ENCODE measurements at places on chromosomes 1 and 21.

DNA sequence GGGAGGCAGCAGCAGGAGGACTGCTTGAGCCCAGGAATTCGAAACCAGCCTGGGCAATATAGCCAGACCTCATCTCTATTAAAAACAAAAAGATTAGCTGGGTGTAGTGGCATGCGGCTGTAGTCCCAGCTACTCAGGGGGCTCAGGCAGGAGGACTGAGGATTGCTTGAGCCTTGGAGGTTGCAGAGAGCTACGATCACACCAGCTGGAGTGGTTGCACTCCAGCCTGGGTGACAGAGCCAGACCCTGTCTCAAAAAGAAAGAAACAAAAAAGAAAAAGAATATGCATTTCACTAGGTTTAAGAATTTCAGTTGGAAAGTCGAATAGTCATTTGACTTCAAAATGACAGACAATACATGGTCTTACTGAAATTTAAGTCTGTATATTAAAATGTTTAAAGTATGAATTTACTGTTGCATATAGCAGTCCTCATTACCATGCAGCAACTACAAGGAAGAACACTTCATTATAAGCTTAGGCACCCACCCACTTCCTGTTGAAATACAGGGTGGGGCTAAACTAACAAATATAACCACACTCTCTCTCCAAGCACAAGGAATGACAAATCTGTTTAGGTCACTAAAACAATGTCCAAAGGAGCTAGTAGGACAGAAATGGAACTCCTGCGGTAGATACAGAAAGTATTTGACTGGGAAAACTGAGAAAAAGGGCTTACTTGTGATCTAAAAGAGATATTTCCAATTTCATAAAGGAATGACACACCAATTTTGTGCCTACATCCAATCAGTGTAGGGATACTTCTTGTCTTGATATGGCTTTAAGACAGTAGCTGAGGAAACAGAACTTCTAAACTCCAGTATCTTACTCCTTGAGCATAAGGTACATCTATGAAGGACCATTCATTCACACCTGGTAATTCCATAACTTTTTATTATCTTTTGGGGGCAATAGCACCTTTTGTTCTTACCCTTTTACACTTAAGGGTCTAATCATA, 44.1 kb downstream of the GPR3 start:
- peak; percentile 63 for DNase-seq

- no peak for DNase-seq
Observed at GRCh38 chr1:153368495-153368894, 6.9 kb downstream of the S100A12 start.

DNA sequence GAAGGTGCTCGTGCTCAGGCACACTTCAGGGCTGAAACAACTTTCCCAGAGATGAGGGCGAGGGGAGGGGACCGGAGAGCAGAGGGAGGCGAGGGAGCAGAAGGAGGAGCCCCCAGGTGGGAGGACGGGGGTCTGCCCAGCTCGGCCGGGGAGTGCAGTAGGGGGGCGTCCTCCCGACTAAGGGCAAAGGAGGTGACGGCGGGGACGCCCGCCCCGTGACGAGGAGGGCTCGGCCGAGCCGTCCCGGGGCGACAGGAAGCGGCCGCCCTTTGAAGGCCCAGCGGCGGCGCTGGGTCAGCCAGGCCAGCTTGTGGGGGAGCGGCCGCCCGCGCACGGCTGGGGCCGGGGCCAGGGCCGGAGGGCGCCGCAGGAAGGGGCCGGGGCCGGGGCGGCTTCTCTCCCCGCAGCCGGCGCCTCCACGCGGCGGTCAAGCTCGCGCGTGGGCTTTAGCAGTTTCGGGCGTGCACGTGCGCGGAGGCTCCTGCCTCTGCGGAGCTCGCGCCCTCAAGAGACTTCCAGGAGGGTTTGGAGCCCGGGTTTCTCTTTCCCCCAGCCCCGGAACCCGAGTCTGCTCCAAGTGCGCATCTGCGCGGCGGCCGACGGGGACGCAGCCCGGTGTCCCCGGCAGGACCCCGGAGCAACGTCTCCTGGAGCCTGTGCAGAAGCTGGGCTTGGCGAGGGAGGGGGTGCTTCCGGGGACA, 100.8 kb upstream of the SLC45A1 start:
- no peak for DNase-seq

DNA sequence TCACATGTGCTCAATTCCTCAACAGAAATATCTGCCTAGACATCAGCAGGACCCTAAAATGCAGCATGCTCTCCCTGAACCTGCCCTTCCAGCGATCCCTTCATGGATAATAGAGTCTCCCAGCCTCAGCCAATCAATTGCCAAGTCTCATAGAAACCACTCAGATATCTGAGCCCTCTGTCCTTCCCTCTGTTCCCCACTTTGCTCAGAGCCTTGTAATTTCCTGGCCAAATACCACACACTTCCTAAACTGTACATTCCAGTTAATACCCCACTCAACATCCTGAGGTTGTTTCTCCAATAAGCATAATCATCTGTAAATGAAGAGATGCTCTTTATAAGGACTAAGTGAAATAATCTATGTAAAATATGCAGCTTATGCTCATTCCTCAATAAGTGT, 59.3 kb upstream of the PTGFRN start:
- DNase-seq = peak; percentile 13

- no peak for DNase-seq
Observed at GRCh38 chr1:143720087-143721023, 251.4 kb downstream of the FAM72C start.

GRCh38 chr1:151336556-151336955, 9.3 kb upstream of the PI4KB start:
- peak; percentile 16 for DNase-seq

- no peak for DNase-seq
Observed at GRCh38 chr1:226491093-226491850, 57.3 kb upstream of the STUM start.

DNA sequence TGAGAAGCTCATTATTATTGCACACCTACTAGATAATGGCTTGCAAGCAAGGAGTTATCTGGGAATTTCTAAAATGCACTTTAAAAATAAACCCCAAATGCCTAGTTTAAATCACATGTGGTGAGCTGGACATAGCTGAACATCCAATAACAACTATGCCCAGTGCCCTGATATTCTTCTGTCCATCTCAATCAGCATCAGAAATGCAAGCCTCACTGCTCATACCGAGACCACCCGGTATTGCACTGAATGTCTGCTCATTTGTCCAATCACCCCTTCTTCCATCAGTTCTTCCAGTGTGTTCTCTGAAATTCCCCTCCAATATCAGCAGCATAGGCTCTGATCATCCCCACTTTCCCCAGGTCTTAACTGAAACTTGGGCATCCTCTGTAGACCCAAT, 383.8 kb downstream of the DSCAM start:
- DNase-seq = no peak

- peak; percentile 92 for DNase-seq
Observed at GRCh38 chr1:33180226-33180910, 1.5 kb downstream of the TRIM62 start.

DNA sequence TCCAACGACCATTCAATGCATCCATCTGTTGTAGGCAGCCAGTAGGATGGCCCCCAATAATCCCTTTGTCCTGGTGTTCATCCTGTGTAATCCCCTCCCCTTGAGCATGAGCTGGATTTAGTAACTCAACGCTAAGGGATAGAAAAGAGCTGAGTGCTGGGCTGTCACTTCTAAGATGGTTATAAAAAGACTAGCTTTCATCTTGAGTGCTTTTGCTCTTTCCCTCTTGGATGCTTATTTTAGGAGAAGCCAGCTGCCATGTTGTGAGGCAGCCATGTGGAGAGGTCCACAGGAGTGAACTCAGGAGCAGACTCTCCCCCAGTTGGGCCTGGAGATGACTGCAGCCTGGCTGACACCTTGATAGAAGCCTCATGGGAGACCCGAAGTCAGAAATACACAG, 401.5 kb downstream of the VAV3 start:
- no peak for DNase-seq

- DNase-seq = peak; percentile 21
Observed at GRCh38 chr1:114703242-114703641, 7.9 kb upstream of the AMPD1 start.

- peak; percentile 79 for DNase-seq
Observed at GRCh38 chr1:94542088-94542870, 720 bp upstream of the F3 start.

DNA sequence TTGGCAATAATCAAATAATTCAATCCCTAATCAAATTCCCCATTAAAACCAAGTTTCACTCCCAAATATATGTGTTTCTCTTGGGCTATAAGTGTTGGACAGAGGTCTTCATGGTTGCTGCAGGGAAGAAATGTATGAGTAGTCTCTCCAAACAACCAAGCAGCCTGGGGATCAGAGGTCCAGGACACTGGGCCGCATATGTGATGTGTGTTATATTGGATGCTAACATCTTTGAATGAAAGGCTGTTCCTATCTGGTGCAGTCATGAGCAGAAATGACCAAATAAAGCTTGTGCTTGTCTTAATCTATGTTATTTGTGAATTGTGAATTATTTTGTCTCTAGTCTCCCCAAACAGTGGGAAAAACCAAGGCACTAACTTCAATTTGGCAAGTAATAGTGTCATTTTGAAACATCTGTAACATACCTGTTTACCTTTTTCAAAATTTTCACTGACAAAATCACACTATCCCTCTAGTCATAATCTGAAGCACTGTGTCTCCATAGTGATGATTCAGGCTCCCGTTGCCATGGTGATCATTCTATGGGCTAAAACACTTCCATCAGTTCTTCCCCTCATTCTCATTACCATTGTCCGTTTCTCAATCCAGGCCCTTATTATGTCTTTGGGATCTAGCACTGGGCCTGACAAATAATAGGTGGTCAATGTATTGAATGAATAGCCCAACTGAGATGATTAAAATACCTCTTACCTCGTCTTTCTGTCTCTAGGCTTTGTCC, 12.5 kb upstream of the TADA1 start:
- no peak for DNase-seq

- no peak for DNase-seq
Observed at GRCh38 chr1:89767618-89768017, 53.2 kb upstream of the LRRC8D start.

GRCh38 chr1:3169665-3170356, 100.8 kb downstream of the PRDM16 start:
- DNase-seq = no peak

DNA sequence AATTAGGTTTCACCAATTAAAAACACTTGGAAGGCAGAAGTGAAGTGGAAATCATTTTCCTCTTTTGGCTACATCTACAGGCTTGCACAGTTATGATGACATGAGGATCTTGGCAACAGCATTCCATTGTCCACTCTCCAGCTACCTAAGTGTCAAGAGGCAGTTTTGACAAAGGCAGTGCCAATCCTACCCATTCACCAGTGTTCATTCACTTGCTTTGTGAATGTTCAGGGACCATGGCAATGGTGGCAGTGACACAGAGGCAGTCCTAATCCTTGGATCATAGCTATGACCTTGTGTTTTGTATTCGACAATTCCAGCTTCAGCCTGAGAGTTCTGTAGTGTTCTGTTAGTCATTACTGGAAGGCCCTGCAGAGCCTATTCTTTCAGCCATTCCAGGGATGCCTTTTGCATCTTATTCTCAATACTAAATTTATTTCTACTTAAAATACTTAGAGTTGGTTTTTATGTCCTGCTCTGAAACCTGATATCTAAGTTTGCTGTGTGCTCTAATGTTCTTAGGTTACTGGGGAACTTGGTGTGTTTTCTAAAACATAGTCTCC, 36.7 kb downstream of the CRB1 start:
- no peak for DNase-seq

DNA sequence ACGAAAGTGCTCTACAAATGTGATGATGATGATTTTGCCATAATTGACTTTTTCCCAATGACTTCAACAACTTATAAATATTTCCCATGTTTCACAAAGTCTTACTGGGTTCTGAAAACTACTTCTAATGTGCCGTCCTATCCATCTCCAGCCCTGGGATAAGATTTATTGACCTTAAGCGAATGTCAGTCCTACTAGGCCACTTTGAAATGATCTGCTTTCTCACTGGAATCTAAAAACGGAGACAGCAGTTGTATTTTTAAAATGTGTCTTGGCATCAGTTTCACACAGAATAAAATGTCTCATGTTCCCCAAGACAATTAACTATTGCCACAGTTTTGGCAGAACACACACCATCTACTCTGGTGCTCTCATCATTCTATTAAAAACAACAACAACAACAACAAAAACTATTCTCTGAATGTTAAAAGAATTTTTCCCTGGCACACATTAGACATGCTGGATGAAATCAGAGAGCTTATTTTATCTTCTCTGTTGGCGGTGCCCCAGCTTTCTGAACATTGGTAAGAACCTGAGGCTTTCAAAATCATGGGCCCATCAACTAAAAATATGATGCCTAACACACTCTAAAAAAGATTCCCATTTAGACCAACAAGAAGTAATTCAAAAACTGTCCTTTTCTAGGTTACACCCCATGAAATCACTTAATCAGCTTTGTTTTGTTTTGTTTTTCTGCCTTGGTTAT, 23.1 kb upstream of the DNASE2B start:
- DNase-seq = no peak

GRCh38 chr1:156656806-156657740, 15.2 kb downstream of the BCAN start:
- peak; percentile 61 for DNase-seq

DNA sequence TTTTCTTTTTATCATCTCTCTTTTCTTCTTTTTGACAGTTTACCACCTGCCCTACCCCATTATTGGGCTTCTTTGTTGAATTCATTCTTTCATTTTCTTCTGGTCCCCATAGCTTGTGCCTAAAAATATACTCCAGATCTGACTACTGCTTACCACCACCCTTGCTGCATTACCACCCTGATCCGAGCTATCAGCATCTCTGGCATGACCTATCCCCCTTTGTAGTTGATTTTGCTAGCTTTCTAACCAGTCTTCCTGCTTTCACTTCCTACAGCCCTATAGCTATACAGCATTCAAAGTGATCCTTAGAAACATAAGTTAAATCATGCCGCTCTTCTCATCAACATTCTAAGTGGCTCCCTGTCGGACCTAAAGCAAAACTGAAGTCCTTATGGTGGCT, 59.4 kb upstream of the MPC2 start:
- DNase-seq = no peak

DNA sequence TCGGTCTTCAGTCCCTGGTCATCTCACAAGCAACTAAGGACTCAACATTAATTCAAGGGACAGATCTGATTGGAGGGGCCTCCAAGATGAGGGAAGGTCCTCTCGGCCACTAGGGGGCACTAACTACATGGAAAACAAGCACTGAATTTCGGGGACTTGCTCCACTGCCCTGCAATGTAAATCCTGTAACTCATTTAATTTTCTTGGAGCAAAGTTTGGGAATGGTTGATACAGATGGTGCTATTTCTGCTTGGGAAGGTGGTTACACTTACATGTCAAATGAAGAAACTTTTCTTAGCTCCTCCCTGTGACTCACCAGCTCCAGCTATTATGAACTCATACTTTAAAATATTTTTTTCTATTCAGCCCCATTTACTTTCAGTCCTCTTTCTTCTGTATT, 97.4 kb upstream of the KCNJ15 start:
- DNase-seq = peak; percentile 91

- DNase-seq = no peak
Observed at GRCh38 chr21:33345751-33346238, 21.0 kb downstream of the IFNAR1 start.

DNA sequence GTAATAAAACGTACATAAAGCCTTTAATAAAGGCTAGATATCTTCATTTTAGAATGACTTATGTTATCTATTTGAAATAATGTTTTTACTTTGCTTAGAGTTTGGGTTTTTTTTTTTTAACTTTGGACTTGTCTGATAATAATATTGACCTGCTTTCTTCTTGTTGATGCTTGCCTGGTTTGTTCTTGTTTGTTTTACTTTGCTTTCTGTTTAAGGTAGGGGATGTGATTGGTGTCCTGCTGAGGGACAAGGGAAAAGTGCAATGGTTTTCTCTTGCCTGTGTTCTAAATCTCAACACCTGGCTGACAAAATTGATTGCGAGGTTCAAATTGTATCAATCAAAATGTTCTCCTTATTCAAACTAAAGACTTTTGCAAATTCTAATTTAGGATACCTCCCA, 2.2 kb upstream of the FH start:
- DNase-seq = no peak

- DNase-seq = no peak
Observed at GRCh38 chr1:118321840-118322239, 136.8 kb upstream of the SPAG17 start.

Measured in choroid plexus epithelial cell (primary cell).